PC-3 (cell line): ENCODE measurements at places on chromosomes 13 and 19.

DNA sequence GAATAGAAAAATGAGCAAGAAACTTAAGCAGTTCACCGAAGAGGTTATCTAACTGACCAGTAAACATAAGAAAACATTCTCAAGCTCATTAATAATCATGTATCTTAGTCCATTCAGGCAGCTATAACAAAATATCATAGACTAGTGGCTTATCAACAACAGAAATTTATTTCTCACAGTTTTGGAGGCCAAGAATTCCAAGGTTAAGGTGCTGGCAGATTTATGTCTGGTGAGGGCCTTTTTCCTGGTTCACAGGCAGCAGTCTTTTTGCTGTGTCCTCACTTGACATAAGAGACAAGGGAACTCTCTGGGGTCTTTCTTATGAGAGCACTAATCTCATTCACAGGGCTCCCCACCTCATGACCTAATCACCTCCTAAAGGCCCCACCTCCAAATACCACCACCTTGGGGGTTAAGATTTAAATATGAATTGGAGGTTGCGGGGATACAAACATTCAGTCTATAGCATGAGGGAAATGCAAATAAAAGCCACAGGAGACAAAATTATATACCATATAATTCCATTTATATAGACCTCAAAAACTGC lies 123.6 kb downstream of the ZAR1L start:
- H3K36me3 ChIP-seq = no peaks in the 10 kb centered on the region
- H3K4me1 ChIP-seq = no peaks in the 10 kb centered on the region
- no peak for DNase-seq
- H3K27ac ChIP-seq = no peak overlapping the region
- H3K27me3 ChIP-seq = no peaks in the 10 kb centered on the region

GRCh38 chr13:98239162-98240076 lies 62.4 kb upstream of the RNF113B start:
- no peaks in the 10 kb centered on the region for H3K4me1 ChIP-seq
- no peaks in the 10 kb centered on the region for H3K36me3 ChIP-seq
- no peak overlapping the region for H3K27ac ChIP-seq
- DNase-seq = no peak
- H3K27me3 ChIP-seq = no peaks in the 10 kb centered on the region
- H3K4me3 ChIP-seq = no peak overlapping the region

DNA sequence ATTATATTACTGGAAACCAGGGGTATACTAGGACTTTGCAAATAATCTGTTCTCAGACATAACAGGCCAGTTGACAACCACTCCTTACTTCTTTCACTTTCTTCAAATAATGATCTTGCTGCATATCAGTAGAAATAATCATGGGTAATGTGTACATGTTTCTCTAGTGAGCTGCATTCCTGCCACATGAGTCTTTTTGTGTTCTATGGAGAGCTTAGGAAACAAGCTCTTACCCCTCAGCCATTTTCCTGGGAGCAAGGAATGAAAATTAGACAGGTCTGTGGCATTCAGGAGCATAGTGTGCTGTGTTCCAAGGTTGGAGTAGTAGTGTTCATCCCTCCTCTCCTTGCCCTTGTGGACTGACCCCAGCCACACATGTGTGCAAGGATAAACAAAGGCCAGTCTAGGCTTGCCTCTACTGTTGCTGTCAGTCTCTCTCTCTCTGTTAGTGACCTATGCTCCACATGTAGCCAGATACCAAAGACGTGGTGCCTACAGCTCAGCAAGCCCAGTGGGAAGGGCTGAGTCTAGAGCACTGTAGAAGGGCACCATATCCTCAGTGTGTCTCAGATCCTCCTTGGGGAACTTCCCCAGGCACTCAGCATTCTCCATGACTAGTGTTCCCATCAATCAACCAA lies 11.5 kb upstream of the OXGR1 start:
- no peak overlapping the region for H3K27ac ChIP-seq
- H3K27me3 ChIP-seq = peaks cover 26% of the 10 kb centered on the region
- H3K4me3 ChIP-seq = no peak overlapping the region
- no peaks in the 10 kb centered on the region for H3K4me1 ChIP-seq
- peak; percentile 9 for DNase-seq

- H3K36me3 ChIP-seq = no peaks in the 10 kb centered on the region
- peaks cover 10% of the 10 kb centered on the region; the same call in 1 of the 2 replicates for H3K4me1 ChIP-seq
- H3K4me3 ChIP-seq = no peak overlapping the region
- no peak for DNase-seq
- no peaks in the 10 kb centered on the region for H3K27me3 ChIP-seq
Observed at GRCh38 chr19:1871140-1871597, 7.8 kb upstream of the KLF16 start.

GRCh38 chr19:58450856-58451357 lies 515 bp upstream of the ZNF324B start:
- no peaks in the 10 kb centered on the region for H3K27me3 ChIP-seq
- H3K36me3 ChIP-seq = no peaks in the 10 kb centered on the region
- H3K27ac ChIP-seq = no peak overlapping the region
- H3K4me3 ChIP-seq = peak overlapping the region; percentile 74
- peaks cover 5% of the 10 kb centered on the region for H3K4me1 ChIP-seq

DNA sequence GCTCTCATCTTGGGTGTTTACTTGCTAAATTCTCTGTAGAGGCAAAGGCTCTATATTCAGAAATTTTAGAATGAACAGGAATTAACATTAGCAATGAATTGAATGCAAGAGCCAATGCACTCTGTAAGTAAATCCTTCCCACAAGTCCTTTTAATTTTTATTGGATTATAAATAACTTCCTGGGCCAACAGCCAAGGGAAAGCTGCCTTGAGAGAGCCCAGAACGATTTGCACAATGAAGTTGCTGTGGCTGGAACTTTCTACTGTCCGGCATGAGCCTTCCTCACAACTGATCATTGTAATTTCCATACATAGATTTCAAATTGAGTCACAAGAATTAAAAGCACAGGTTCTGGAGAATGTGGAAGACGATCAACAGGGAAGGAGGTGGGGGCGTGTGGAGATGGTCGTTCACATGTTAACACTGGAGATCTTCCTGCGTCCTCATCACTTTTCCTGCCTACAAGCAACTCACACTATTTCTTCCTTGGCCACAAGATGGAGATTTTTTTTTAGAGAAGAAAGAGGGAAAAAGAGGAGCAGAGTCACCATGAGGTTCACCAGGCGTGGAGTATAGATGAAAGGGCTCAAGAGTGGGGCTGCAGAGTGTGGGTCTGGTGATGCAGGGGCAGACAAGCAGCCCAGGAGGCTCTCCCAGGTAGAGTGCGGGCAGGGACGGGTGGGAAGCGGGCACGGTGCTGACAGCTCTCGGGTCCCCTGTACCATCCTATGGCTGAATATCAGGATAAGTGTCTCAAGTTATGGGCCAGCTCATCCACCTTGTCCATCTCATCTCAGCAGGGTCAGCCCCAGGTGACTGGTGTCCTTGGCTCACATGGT lies 110.7 kb downstream of the SOX1 start:
- H3K27ac ChIP-seq = no peak overlapping the region
- no peaks in the 10 kb centered on the region for H3K36me3 ChIP-seq
- peaks cover 34% of the 10 kb centered on the region for H3K27me3 ChIP-seq
- no peaks in the 10 kb centered on the region for H3K4me1 ChIP-seq
- H3K4me3 ChIP-seq = no peak overlapping the region

DNA sequence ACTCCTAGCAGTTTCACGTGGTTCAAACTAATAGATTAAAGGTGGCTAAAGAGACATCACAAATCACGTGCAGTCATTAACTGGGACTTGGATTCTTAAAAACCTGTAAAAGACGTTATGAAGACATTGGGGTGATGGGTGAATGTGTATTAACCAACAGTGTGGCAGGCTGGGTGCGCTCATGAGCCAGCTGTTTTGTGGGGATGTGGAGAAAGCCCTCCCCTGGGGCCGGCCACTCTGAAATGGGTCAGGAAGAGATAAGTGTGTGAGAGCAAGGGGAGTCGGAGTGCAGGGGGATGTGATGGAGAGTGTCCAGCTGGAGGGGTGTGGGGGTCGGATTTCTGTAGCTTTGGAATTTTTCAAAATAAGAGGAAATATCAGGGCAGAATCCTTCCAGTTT lies 10.4 kb downstream of the UPF1 start:
- H3K27me3 ChIP-seq = no peaks in the 10 kb centered on the region
- H3K4me1 ChIP-seq = no peaks in the 10 kb centered on the region
- H3K4me3 ChIP-seq = no peak overlapping the region
- DNase-seq = no peak

DNA sequence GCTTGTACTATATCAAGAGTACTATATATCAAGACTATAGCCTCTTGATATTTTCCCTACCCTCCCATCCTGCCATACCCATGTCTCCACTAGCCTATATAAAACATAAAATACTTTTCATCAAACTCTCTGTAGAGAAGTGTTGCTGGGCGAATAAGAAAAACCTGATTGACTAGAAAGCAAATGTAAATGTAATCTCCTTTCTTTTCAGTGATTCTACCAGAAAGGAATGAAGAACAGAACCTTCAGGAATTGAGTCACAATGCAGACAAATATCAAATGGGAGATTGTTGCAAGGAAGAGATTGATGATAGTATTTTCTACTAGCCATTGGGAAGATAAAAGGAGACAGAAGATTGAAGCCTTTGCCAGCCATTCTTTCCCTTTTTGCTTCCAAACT lies 89.2 kb downstream of the KCNRG start:
- H3K4me3 ChIP-seq = no peak overlapping the region
- peak; percentile 68 for DNase-seq
- H3K27me3 ChIP-seq = no peaks in the 10 kb centered on the region
- peak overlapping the region; percentile 25; the same call in 1 of the 2 replicates for H3K27ac ChIP-seq
- peaks cover 14% of the 10 kb centered on the region; the same call in 1 of the 2 replicates for H3K4me1 ChIP-seq

GRCh38 chr19:42497492-42498168 lies 30.7 kb downstream of the CEACAM1 start:
- no peak for DNase-seq
- no peak overlapping the region for H3K4me3 ChIP-seq
- H3K4me1 ChIP-seq = no peaks in the 10 kb centered on the region
- no peaks in the 10 kb centered on the region for H3K27me3 ChIP-seq
- H3K27ac ChIP-seq = no peak overlapping the region
- no peaks in the 10 kb centered on the region for H3K36me3 ChIP-seq

GRCh38 chr13:75366380-75367280 lies 115.3 kb downstream of the TBC1D4 start:
- H3K36me3 ChIP-seq = no peaks in the 10 kb centered on the region
- H3K4me3 ChIP-seq = peak overlapping the region; percentile 42
- DNase-seq = no peak
- peaks cover 52% of the 10 kb centered on the region for H3K4me1 ChIP-seq
